ENCODE measurements at places on chromosomes 6 and 20. TPM values are rescaled to one million over a fixed set of nuclear protein-coding genes. Genes with fewer than 3 reads are reported as not detected.

DNA sequence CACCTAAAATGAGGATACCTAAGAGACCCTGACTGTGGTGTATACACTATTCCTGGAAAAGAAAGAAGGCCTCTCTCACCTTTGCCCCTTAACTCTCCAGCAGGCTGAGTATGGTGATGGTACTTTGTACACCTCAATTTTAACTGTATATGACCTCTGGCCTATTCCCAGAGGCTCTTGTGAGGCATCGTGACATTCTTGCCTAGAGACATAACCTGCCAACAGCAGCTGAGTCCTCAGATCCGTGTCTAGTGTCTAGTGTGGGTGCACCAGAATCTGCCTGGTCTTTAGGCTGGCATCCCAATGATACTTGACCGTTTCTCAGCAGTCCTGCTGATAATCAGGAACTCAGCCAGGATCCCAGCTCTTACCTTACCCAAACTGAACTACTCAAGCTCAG, 20.0 kb downstream of the TP53INP2 start:
- no peak for DNase-seq

DNA sequence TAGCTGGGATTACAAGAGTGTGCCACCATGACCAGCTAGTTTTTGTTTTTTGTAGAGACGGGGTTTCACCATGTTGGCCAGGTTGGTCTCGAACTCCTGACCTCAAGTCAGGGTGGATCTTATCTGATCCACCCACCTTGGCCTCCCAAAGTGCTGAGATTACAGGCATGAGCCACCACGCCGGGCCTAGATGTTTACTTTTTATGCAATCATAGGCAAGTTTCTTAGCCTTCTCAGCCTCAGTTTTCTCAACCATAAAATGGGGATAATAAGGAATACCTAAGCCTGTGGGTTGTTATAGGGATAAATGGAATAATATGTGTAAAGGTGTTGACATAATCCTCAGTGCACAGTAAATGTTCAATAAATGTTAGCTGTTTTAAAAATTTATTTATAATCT, 9.8 kb downstream of the SPATS1 start:
- no peak for DNase-seq

DNA sequence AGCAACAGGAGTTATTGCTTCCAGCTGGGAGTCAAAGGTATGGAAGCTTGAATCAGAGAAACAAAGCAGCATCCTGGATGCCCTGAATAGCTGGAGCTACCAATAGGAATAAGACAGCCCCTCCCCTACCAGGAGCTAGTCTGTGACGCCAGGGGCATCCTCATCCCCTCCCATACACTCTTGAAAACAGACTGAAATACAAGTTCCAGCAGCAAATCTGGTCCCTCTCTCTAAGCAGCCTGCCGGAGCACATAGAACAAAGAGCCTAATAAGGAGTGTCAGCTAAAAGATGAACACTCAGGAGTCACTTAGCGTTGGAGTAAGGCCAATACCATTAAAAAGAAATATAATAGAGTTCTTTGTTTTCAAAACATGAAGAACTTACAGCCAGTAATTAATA, 25.6 kb downstream of the FILIP1 start:
- DNase-seq, result peak; percentile 62

DNA sequence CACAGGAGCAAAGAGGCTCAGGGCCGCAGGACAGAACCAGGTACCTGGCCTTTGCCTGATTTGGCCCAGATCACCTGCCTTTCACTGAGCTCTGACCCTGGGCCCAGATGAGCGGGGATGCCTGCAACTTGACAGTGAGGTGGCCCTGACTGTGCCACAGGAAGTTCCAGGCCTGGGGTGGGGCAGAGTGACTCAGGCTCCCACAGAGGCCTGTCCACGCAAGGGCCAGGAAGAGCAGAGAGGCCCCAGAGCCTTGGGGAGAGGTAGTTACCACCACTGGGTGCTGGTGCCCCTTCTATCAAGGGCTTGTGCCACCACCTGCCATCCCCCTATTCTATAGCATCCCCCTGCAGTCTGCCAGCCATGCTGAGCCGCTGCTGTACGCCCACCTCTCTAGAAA, 4.1 kb upstream of the NOL4L start:
- no peak for DNase-seq

DNA sequence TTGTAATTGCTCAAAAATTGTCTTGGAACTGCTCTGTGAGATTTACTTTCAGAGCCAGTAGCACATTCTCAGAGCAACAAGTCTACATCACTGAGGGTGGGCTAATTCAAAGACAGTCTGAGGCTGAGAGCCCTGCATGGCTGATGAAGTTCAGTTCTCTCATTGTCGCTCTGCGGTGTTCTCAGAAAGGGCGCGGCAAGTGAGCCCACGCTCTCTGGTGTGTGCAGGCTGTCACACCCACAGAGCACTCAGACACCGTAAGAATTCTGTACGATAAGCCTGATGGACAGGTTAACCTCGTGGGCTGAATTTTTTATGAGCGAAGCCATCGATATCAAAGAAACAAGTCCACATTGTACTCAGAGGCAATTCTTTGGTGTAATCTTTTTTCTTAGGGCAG, 557.8 kb downstream of the HACE1 start:
- DNase-seq, result no peak

- no peak for DNase-seq
These were observed 100.6 kb upstream of the HIVEP1 start for GRCh38 chr6:11911538-11911937.

GRCh38 chr6:105402090-105402938, 568 bp downstream of the PREP start:
- DNase-seq, result peak; percentile 62

DNA sequence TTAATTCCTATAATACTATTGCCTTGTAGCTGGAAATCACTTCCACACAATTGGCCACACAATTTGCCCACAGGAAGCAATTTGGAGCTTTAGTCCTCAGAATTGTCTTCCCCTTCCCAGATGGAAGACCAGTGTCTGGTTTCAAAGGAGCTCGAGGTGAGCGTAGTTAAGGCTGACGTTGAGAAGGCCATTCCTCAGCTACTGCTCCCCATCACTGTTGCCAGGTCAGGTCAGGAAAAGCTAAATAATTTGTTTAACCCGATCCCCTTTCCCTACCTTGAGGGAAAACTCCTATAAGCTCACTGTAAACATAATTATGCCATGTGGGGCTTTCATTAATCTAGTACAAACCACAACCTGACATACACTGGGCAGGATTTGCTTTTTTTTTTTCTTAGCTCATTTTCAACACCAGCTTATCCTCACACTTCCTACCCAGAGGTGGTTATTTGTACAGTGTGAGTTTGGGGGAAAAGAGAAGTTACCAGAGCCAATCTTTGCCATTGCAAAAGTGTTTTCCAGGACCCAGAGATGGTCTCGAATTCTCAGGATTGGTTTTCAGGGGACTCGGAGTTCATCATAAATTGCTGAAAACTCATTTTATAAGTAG, 242.7 kb downstream of the CLIC5 start:
- no peak for DNase-seq

The ECI2 gene
- total RNA-seq, result 42.6 TPM

DNA sequence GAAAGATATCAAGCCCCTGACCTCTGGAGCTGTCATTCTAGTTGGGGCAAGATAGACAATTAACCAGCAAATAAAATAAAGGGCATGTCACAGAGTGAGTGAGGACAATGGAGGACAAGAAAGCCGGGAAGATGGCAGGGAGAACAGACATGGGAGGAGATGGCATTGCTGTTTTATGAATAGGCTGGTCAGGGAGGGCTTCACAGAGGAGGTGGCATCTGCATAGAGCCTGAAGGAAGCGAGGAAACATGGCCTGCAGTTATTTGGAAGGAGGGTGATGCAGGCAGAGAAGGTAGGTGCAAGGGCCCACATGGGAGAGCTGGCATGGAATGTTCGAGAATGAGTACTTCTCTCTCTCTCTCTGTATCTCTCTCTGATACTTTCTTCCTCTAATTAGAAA, 63.7 kb downstream of the EFCAB8 start:
- DNase-seq, result no peak

The KCNB1 gene
- 1.0 TPM for total RNA-seq

DNA sequence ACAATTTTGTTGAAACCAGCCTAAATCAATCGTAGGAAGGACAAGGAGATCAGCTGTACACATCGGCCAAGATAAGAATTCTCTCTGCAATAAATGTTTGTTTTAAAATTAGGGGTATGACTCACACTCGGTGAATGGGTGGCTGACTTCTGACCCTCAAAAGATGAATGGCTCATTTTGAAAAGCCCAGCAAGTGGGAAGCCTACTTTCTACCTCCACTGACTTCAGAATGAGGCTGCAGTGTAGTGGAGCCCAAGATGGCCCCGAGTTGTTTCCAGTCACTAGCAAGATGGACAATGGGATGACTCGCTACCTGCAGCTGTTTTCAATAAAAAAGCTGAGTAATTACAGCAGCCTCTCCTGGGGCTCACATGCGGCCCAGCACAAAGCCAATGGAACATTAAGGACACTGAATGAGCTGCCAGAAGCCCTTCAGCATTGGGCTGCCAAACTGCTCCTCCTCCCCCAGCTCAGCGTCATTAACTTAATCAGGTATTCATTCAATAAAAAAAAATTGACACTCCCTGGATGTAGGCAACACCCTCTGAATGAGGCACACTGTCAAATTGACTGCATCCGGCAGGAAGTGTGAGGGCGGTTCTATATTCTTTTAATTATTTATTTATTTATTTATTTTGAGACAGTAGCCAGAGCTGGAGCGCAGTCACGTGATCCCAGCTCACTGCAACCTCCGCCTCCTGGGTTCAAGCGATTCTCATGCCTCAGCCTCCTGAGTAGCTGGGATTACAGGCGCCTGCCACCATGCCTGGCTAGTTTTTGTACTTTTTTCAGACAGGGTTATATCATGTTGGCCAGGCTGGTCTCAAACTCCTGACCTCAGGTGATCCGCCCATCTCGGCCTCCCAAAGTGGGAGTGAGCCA, 107.3 kb downstream of the GMPR start:
- no peak for DNase-seq

DNA sequence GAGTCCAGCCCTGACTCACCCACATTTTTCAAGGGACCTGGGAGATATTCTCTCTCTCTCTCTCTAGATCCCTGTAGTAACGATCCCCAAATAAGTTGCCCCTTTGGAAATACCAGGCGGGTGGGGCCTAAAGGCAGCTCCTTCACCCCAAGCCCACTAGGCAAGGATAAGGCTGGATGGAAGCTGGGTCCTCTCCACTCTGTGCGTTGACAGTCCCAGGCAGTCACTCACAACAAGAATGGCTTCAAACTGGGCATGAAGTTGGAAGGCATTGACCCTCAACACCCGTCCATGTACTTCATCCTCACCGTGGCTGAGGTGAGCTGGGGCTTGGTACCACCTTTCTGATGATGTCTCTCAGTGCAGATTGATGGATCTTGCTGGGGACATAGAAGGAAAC, 21.6 kb downstream of the L3MBTL1 start:
- DNase-seq, result no peak

DNA sequence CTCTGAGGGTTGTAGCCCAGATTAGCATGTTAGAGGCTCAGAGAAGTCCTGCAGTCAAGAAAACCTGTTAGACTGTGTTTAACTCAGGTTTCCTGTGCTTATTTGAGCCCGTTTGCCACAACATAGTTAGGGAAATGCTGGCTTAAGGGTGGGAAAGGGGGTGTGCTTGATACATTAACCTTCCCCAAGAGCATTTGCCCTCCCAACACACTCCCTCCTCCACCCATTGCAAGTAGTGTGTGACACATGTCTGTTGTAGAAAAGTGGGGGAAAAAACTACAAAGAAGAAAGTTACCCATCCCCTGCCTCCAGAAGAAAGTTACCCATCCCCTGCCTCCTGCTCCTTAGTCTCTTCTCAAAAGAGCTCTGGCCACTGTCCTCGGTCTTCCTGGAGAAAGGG, 36.8 kb upstream of the MRPS18A start:
- DNase-seq, result no peak

DNA sequence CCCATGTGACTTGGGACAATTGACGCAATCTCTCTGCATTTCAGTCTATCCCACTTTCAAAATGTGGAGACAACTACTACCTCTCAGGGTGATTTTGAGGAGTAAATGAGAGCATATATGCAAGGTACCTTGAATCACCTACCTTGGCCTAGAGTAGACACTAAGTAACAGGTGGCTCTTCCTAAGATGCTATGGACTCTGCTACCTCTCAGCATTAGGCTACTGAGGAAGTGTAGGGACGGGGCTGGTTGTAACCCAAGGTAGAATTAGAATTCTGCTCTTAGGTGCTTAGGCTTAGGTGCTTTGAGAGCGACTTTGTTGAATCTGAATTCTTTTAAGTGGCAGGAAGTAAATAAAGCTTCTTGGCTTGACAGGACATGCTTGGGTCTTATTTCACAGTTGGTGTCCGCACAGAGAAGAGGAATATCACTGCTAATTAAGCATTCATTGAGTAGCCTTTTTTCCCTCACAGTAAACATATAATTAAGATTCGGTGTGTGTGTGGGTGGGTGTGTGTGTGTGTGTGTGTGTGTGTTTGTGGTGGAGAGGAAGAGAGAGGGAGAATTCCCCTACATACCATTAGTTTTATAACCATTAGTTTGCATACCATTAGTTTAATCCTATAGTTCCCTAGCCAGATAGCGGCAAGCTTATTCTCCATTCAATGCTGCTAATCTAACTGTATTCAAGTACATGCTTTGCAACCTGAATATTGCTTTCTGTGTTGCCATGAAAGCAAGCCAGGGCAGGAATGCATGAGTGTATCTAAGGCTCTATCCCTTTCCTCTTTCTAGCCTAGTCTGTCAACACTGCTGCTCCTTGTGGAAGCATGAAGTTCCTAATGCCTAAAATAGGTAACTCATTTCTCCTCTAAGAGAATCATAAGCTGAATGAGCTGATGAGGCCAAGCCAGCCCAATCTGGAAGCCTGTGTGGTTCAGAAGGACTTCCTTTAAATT, 112.5 kb downstream of the IPCEF1 start:
- no peak for DNase-seq

The MROH8 gene
- 3.3 TPM for total RNA-seq

The SMOC2 gene
- 3.9 TPM for total RNA-seq

The TSHZ2 gene
- total RNA-seq, result 8.8 TPM

DNA sequence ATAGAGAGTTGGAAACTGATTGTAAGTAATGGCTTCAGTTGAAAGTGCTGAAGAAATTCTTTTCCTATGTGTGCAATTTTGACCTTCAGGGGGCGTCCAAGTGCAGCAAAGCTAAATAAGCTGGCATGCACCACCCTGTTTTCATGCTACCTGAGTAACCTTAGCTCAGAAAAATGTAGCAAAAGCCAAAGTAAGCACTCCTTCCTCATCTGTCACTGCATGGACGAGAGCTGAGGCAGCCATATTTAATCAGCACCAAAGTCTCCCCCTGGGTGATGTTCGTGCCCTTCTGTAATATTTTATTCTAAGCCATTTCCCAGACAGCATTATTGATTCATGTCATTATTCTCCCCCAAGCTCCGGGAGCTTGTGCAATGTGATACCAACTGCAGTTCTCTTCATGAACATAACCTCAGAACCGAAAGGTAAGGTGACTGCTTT, 123.1 kb downstream of the RPS12 start:
- peak; percentile 71 for DNase-seq

All from lung (tissue), 17 donors.